T-helper 9 cell (primary cell): ENCODE measurements at places on chromosomes 3 and 15.

DNA sequence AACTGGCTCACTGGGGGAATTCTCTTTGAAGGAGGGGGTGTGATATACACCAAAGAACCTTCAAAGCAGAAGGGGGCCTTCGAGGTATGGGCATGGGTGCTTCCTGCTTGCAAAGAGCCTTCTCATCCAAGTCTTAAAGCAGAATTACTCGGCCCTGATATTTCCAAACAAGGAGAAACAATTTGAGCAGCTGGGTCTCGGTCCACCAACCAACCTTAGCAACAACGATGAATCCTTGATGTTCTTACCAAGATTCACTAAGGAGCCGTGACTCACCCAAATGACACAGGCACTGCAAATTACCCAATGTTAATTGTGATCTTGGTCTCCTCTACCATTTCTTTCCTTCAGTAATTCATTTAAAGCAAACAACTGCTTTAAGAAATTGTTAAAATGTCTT, 7.7 kb downstream of the HOMER2 start:
- DNase-seq, result no peak

DNA sequence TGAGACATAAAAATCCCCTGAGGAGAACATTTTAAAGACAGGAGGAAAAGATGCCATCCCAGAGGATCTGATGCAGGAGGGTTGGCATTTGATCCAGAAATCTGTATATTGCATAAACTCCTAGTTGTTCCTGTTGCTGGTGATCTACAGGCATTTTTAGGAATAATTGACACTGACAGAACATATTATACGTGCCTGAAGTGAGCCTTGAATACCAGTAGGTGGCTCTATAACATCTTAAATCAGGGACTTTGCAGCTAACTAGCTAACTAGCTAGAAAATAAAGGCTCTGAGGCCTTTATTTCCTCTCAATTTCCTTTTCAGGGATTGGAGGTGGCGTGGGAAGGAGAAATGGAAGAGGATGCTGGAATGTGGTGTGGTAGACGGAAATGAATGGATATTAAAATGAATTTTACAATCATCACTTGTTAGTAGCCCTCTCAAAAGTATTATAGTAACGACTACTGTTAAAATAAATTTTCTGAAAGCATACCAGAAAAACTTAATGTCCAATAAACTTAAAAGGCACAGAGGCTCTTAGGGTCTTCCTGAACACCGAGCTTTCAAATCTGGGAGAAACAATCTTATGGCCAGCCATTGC, 73.8 kb upstream of the ZBED2 start:
- no peak for DNase-seq

DNA sequence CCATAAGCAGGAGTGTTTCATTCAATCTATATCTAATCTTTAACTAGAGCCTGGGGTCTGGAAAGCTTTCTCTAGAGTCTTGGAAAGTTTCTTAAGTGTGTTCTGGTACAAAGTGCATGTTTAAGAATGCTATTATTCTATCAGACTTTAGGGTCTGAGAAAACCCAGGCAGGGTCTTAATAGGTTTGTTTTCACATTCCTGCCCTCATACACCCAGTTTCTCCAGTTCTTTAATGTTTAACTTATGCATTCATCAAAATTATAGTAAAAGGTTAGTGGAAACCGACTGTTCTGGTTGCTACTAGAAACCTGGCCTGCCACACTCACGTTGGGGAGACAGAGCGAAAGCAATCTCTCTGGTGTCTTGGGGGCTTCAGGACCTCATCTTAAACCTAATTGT, 102.9 kb upstream of the WDR72 start:
- no peak for DNase-seq

DNA sequence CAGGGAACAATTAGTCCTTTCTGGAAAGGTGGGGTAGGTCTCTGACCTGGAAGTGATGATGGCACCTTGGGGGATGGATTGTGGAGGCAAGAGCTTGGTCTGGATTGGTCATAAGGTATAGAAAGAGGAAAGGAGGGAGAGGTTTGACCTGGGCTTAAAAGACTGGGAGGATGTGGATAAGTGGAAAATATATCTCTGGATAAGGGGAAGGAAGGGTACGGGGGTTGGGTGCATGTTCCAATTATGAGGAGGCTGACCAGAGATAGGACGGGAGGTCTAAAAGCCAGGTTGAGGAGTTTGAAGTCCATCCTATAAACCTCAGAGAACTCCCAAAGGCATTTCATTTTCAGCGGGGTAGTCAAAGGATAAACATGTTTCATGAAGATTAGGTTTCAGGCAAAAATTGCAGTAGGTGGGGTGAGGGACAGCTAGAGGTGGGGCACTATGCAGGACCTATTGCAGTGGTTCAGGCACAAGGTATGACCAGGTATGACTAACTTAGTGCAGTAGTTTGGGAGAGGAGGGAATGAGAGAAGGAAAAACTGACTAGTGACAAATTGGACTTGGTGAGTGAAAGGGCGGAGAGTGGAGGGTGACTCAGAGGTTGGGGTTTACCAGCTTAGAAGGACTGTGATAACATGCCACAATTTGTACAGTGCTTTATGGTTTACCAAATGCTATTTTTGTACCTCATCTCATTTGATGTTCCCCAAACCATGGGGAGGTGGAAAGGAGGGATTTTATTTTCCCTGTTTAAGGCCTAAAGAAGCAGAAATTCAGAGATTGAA, 10.7 kb downstream of the PDE8A start:
- no peak for DNase-seq

DNA sequence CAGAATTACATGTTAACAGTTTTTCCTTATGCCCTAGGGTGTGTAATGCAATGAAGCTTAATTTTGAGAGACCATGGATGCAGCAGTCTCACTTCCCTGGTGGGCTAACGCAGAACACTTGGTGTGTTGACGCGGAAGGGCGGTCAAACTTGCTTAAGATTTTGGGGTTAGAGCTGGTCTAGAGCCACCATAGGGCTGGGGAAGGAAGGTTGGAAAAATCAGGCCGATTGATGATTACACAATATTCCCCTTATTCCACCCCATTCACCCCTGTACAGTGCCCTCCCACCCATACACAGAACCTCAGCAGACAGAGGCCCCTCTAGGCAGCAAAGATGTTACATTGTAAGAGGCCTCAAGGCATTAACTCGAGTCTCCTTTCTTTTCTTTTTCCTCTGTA, 24.3 kb downstream of the VGLL4 start:
- DNase-seq, result no peak
